Stimulated activated CD4-positive, alpha-beta T cell treated with anti-CD3 and anti-CD28 coated beads, TNF-alpha, amount 100 ng/mL, for 48 hours (primary cell): ENCODE measurements at places on chromosomes 5 and 9.

DNA sequence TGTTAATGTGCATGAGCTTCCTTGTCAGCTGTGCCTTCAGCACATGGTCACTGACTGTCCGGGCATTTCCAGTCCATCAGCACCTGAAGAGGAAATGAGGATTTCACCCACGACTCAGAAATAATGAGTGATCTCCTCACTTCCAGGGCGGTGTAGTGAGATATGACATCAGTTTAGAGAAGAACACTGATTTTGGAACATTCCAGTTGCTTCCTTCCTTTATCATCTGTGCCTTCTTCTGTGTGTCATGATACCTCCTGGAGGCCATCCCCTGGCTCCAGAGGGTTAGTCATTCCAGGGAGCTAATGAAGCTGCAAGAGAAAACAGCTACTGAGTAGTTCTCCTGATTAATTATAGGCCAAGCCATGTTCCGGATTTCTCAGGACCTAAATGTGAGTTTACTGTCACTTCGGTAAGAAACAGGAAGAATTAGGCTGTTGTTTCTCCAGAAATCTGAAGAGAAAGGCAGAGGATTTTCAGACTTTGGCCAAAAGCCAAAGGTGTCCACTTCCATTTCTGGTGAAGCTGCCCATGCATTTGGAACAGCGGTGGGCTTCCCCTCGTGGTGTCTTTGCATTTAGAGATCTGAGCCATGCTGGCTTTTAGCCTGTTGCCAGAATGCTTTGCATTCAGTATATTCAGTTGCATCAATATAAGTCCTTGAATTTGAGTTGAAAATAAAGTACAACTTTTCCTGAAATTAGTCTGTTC is 161.3 kb upstream of the OTULINL start:
- DNase-seq, result no peak

DNA sequence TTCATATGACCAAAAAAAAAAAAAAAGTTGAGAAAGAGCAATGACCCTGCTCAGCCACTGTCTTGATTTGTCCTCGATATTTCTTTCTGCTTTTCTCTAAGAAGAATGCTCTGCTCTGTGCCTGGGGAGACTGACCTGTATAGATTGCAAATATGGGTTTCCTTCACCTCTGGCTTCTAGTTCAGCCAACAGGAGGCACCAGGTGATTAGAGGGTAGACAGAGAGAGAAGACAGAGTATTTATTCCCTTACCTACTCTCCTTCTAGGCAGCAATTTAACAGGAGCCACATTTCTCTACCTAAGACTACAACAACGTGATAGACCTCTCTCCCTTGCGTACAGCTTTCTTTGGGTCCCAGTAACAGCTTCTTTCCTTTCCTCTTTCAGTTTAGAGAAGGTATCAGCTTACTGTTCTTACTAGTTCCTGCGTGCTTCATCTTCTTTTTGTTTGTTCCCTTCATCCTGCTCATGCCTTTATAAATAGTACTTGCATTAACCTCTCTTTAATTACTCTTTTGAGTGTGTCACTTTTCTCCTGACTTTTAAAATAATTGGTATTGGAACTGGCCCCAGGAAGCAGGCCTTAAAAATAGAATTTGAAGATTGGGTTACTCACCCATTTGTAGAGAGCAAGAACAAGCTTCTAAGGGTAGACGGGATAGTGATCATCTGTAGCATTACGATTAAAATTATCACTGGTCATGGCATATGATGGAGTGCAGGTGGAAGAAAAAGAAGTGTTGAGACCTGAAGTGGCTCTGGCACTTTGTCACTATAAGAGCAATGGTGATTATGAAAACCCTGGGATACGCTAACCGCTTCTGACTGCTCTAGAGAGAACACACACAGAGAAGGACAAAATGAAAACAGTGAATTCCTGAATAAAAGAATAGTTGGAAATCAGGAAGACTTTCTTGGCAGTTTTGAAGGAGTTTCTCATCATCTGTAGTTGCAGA is 161.2 kb upstream of the FSTL4 start:
- no peak for DNase-seq

- no peak for DNase-seq
Observed at GRCh38 chr9:36317766-36318165, 59.5 kb upstream of the GNE start.

GRCh38 chr5:61999371-61999770 is 306.6 kb upstream of the KIF2A start:
- no peak for DNase-seq

DNA sequence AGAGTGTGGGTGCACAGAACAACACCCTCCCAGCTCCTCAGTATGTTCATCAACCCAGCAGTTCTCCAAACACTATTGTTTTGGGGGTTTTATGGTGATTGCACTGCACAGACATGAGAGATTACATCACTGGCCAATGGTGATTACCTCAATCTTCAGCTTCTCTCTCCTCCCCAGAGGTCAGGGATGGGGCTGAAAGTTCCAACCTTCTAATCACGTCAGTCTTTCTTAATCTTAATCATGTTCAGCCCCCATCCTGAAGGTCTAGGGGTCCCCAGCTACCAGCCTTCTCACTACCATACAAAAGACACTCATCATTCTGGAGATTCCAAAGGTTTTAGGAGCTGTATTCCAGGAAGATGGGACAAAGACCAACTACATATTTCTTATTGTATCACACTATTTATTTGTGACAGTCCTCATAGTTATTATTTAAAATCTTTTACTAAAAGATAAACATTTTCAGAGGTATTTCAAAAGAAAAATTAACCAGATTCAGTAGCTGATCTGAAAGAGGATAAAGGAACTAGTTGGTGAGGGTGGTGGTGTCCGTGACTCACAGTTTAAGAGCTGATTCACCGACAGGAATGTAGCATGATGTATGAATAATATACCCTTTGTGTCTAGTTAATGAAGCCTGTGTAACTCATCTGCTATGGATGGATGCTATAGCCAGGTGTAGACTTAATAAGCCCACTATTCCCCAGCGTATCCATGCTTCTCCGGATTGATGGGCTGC is 35.6 kb downstream of the RASEF start:
- no peak for DNase-seq

- DNase-seq, result no peak
Observed at GRCh38 chr9:13728131-13728530, 448.6 kb upstream of the MPDZ start.

- no peak for DNase-seq
Observed at GRCh38 chr9:88258601-88259000, 120.3 kb upstream of the SPATA31C2 start.

DNA sequence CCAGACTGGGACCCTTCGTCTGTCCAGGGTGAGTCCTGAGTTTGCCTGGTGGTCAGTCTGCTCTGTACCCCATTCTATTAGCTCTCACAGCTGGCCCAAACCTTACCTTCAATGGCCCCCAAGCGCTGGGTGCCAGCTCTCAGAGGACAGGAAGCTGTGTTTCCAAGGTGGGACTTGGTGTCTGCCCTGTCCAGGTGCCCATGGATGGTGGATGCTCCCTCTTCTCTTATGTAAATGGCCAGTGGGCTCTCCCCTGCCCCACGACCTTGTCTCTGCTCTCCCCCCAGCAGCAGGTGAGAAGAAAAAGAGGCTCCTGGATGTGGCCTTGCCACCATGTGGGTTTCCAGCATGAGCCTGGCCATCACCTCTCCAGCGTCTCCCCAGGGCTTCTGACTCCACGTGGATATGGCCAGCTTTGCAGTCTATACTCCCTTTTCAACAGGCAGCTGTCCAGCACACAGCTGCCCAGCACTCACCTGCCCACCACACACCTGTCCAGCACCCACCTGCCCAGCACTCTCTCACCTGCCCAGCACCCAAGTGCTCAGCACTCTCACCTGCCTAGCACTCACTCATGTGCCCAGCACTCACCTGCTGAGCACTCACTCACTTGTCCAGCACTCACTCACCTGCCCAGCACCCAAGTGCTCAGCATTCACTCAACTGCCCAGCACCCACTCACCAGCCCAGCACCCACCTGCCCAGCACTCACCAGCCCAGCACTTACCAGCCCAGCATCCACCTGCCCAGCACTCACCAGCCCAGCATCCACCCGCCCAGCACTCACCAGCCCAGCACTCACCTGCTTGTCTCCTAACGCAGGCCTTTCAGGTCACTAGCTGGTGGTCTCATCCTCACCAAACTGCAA is 136.2 kb upstream of the IRX2 start:
- DNase-seq, result no peak

- DNase-seq, result no peak
Observed at GRCh38 chr5:168464214-168464613, 22.1 kb upstream of the RARS1 start.

DNA sequence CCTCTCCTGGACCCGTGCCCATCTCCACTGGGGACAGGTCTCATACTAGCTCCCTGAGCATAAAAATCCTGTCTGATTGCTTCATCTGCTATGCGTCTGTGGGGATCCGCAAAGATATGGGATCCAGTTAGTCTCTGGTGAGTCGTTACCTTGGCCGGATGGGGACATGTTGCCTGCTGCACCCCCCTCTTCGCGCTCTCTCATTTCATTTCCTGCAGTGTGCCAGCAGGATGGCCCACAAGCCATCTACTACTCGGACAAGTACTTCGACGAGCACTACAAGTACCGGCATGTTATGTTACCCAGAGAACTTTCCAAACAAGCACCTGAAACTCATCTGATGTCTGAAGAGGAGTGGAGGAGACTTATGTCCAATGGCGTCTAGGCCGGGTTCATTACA is 17.0 kb upstream of the CEP78 start:
- no peak for DNase-seq

- peak; percentile 13 for DNase-seq
Observed at GRCh38 chr5:171355302-171355724, 32.3 kb upstream of the NPM1 start.

DNA sequence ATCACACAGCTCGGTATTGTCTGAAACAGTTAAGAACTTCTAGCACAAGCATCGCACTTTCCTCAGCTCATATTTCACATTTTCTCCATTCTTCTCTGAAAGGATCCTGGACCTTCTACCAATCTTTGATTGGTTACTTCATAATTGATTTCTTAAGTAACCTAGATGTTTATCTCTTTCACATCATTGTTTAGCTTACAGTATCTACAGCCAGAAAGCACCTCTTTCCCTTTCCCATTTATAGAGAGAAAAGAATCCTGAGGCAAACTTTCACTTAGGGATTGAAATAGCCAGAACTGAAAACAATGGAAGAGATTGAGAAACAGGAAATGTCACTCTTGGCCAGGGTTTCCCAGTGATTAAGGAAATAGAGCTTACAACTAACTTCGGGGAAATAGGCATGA is 2.5 kb downstream of the IL33 start:
- DNase-seq, result no peak

DNA sequence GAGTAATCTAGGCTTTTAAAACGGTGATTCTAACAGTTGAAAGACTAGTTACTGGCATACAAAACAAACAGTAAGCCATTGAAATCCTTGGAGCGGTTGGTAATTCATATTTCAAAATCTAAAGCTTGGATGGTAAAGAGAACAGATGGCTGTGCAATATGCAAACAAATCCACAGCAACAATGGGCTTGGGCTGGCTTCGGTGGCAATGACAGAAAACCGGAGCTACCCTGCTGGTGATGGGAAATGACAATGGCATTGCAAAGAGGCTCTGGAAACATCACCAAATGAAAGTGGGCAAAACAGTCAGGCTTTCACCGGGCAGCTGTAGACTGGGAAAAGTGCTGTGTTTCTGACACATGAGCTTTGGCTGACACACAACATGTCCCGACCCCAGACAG is 42.2 kb downstream of the MED27 start:
- no peak for DNase-seq

DNA sequence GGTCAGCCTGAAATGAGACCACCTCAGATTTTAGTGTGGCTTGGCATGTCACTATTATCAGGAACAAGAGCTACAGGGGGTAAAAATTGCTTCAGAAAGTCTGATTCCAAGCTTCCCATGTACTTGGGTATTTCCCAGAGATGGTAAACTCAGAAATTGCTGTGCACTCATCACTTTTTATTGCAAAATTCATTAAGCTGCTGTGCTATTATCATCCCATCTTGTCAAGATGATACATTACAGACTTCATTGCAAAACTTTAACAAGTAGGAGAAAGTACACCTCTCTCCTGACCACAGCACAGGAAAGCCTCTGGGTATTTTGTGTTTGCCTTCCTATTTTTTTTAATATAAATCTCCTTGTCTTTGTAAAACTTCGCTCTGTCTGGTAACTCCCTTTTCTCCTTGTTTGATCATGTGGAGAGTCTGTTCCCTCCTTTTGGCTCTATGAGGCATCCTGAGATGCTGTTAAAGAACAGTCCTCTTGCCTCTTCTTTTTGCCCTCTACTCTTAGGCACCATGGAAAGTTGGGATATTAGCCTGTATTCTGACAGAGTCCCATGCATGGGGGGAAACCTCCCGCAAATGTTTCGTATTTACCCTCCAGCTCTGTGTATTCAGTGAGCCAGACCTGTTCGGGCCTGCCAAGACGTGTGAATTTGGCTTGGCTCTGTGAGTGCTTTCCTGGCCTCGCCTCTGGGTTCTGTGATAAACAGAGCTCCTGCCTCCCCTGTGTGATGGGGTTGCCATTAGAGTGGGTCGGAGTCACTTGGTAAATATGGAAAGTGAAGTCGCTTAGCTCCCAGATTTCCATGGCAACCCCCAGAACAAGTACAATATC is 260.7 kb downstream of the NR3C1 start:
- no peak for DNase-seq

GRCh38 chr9:107710953-107711352 is 221.4 kb upstream of the KLF4 start:
- DNase-seq, result no peak

DNA sequence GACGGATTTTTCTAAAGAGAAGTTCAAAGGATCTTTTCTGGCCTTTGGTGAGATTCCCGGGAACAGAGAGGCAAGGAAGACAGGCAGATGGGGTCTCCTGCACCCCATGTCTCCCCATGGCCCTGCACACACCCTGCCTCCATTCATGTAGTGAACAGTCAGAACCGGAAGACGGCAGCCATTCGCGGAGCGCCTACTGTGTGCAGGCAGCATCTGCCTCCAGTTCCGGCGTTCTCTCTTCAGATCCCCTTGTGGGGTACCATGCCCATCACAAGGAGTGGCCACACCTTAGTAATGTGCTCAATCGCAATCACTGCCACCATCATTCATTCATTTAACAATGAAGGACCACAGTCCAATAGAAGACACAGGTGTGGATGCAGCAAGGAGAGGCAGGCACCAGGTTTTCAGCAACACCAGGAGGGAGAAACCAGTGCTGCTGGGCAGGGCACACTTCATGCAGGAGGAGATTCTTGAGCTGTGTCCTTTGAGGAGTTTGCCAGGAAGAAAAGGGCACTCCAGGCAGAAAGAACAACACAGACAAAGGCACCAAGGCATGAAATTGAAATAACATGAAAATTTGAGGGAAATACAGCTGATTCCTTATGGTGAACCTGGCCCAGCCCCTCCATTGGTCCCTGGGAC is 171.5 kb upstream of the PHYKPL start:
- no peak for DNase-seq

GRCh38 chr9:84671586-84672521 is 2.3 kb downstream of the NTRK2 start:
- DNase-seq, result no peak

DNA sequence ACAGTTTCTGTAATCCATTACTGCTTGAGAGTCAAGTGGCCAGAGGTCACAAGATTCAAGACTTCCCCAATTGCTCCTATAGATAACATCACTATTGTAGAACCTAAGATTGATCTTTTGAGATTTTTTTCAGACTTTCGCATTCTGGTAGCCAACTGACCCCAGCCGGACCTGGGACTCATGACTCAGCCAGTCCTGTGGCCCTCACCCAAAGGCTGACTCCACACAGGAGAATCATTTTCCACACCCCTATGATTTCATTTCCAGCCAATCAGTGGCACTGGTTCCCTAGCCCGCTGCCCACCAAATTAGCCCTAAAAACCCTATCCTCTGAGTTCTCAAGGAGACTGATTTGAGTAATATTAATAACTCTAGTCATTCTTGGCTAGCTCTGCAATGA is 36.2 kb downstream of the TARS1 start:
- DNase-seq, result no peak
